ENCODE measurements at places on chromosomes 5 and 9. TPM values are rescaled to one million over a fixed set of nuclear protein-coding genes. Genes with fewer than 3 reads are reported as not detected.

GRCh38 chr5:154395407-154396106 is 50.2 kb upstream of the SAP30L start:
- H3K36me3 ChIP-seq, result no peaks in the 10 kb centered on the region
- no peaks in the 10 kb centered on the region for H3K4me1 ChIP-seq
- H3K27ac ChIP-seq, result no peak overlapping the region

GRCh38 chr5:86970361-86970760 is 297.3 kb upstream of the RASA1 start:
- H3K4me1 ChIP-seq, result no peaks in the 10 kb centered on the region
- no peak for DNase-seq
- H3K27me3 ChIP-seq, result no peaks in the 10 kb centered on the region
- no peaks in the 10 kb centered on the region for H3K36me3 ChIP-seq
- H3K27ac ChIP-seq, result no peak overlapping the region

DNA sequence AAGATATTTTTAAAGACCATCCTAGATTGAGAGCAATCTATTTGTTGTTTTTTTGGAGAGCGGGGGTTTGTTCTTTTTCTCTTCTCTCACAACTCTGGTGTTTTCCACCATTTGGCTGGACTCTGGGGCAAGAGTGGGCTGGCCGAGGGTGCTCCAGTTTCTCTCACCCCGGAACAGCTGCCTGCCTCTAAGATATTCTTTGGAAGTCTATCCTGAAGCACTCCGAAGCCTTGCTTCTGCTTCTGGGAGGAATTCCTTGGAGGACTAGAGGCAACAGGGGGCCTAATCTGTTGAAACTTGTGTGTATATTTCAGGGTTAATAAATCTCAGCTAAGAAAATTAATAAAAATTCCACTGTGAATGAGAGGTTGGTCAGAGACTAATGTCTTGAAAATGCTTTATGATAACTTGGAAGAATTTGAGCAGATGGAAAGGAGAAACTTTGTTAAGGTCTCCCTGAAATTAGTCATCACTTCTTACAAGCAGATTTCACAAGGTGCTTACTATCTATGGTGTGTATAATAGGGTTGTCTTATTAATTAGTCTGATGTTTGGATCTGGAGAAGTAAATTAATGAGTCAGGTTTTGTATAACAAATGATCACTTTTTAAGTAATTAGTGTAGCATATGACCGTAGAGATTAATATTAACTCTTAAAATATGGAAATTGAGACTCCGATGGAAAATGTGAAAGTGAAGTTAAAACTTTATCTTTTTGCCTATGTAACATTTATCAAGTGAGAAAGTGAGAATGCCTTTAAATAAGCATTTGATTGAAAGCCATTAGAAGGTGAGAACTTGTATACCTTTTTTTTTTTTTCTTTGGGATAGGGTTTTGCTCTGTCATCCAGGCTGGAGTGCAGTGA is 4.0 kb downstream of the MAN2A1 start:
- no peaks in the 10 kb centered on the region for H3K27me3 ChIP-seq
- no peak overlapping the region for H3K4me3 ChIP-seq
- no peaks in the 10 kb centered on the region for H3K36me3 ChIP-seq
- H3K4me1 ChIP-seq, result peaks cover 62% of the 10 kb centered on the region
- H3K27ac ChIP-seq, result no peak overlapping the region

GRCh38 chr5:150503386-150503785 is 4.5 kb upstream of the NDST1 start:
- no peaks in the 10 kb centered on the region for H3K4me1 ChIP-seq
- no peak overlapping the region for H3K27ac ChIP-seq
- no peaks in the 10 kb centered on the region for H3K27me3 ChIP-seq
- H3K36me3 ChIP-seq, result no peaks in the 10 kb centered on the region

- no peaks in the 10 kb centered on the region for H3K27me3 ChIP-seq
- H3K36me3 ChIP-seq, result no peaks in the 10 kb centered on the region
- H3K4me1 ChIP-seq, result peaks cover 13% of the 10 kb centered on the region
- peak overlapping the region; percentile 11 for H3K27ac ChIP-seq
- no peak overlapping the region for H3K4me3 ChIP-seq
These were observed 3.2 kb upstream of the TMEM245 start for GRCh38 chr9:109122726-109123621.

DNA sequence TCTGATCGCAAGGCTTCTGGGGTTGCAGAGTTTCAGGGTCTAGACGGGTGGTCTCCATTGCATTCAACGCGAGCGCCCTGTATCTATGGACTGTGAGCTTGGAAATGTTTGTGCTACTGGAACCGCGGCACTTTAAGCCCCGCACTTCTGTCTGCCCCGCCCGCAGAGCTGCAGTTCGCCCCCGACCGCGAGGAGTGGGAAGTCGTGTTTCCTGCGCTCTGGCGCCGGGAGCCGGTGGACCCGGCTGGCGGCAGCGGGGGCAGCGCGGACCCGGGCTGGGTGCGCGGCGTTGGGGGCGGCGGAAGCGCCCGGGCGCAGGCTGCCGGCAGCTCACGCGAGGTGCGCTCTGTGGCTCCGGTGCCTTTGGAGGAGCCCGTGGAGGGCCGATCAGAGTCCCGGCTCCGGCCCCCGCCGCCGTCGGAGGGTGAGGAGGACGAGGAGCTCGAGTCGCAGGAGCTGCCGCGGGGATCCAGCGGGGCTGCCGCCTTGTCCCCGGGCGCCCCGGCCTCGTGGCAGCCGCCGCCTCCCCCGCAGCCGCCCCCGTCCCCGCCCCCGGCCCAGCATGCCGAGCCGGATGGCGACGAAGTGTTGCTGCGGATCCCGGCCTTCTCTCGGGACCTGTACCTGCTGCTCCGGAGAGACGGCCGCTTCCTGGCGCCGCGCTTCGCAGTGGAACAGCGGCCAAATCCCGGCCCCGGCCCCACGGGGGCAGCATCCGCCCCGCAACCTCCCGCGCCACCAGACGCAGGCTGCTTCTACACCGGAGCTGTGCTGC is 1.0 kb downstream of the ADAMTS19 start:
- no peaks in the 10 kb centered on the region for H3K36me3 ChIP-seq
- no peak overlapping the region for H3K4me3 ChIP-seq
- H3K27me3 ChIP-seq, result no peaks in the 10 kb centered on the region

- no peaks in the 10 kb centered on the region for H3K36me3 ChIP-seq
- no peaks in the 10 kb centered on the region for H3K4me1 ChIP-seq
- no peak overlapping the region for H3K4me3 ChIP-seq
- H3K27me3 ChIP-seq, result no peaks in the 10 kb centered on the region
- no peak for DNase-seq
These were observed 250.2 kb downstream of the CYLC2 start for GRCh38 chr9:103245369-103245768.

DNA sequence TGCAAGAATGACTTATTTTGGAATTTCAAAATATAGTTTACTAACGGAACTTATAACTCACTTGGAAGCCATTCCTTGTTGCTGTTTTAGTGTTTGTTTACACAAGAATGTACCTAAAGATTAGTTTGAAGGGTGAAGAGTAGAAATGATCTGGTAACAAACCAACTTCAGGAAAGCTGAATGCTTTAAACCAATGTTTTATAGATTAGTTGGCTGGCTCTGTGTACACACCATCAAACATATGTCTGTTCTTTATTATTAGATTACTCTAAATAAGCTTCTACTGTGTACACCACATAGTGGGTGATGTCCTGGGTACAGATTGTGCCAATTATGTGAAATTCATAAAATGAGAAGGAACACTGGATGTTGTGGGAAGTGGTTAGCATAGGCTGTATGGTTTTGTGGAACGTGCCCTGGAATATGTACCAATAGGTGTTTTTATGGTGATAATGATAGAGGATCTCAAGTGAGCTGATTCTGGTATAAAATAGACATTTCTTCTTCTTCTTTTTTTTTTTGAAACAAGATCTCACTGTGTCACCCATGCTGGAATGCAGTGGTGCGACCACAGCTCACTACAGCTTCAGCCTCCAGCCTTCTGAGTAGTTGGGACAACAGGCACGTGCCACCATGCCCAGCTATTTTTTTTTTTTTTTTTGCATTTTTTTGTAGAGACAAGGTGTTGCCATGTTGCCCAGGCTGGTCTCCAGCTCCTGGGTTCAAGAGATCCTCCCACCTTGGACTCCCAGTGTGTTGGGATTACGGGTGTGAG is 109.3 kb upstream of the DHFR start:
- no peak overlapping the region for H3K4me3 ChIP-seq
- no peaks in the 10 kb centered on the region for H3K36me3 ChIP-seq
- no peak overlapping the region for H3K27ac ChIP-seq
- H3K4me1 ChIP-seq, result no peaks in the 10 kb centered on the region
- no peaks in the 10 kb centered on the region for H3K27me3 ChIP-seq

- H3K27me3 ChIP-seq, result peaks cover 3% of the 10 kb centered on the region
- no peak for DNase-seq
- peaks cover 1% of the 10 kb centered on the region for H3K4me1 ChIP-seq
- no peaks in the 10 kb centered on the region for H3K36me3 ChIP-seq
- H3K4me3 ChIP-seq, result no peak overlapping the region
These were observed 204.9 kb upstream of the CDKN2B start for GRCh38 chr9:22214021-22214420.

Gene PHF24
- 0.04 TPM for total RNA-seq

Gene SLC25A2
- total RNA-seq, result 0.31 TPM

Gene RPS23
- total RNA-seq, result 2,206 TPM

Gene EEIG1
- 93.3 TPM for total RNA-seq

Gene BTNL3
- total RNA-seq, result not detected

All from CD8-positive, alpha-beta memory T cell (primary cell).